ENCODE measurements at places on chromosomes 12 and 14. TPM values are rescaled to one million over a fixed set of nuclear protein-coding genes. Genes with fewer than 3 reads are reported as not detected.

The EMP1 gene
- 146 TPM for polyA plus RNA-seq

The NINJ2 gene
- polyA plus RNA-seq = 2.3 TPM

The OR6C2 gene
- polyA plus RNA-seq = not detected

GRCh38 chr12:106288494-106289195 lies 13.9 kb upstream of the TCP11L2 start:
- DNase-seq = no peak

GRCh38 chr12:5201554-5202218 lies 158.0 kb downstream of the KCNA5 start:
- no peak for DNase-seq

- no peak for DNase-seq
Observed at GRCh38 chr12:108106599-108106998, 22.5 kb upstream of the WSCD2 start.

DNA sequence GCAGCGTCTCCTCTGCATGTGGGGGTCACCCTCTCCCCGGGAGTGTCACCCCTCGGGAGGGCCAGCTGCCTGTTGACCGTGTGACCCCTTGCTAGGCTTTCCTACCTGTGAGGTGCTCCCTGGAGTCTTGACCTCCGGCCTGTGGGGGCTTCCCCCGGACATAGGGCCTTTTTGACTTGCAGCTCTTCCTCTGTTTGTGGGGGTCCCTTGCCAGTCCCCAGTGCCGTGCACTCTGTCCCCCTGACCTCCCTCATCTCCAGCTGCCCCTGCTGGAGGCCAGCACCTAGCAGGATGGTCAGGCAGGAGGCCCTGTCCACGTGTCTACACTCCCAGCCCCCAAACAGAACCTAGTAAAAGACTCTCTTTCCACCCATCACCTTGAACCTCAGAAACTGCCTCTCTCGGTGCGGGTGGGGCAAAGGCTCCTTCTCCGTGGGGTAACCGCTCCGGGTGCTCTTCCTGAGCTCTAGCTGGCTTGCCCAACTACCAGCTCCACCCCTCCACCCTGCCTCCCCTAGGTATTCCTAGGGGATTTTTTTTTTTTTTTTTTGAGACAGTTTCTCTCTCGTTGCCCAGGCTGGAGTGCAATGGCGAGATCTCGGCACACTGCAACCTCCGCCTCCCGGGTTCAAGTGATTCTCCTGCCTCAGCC lies 810 bp downstream of the AACS start:
- no peak for DNase-seq

- no peak for DNase-seq
Observed at GRCh38 chr12:90036637-90037036, 328.0 kb upstream of the ATP2B1 start.

DNA sequence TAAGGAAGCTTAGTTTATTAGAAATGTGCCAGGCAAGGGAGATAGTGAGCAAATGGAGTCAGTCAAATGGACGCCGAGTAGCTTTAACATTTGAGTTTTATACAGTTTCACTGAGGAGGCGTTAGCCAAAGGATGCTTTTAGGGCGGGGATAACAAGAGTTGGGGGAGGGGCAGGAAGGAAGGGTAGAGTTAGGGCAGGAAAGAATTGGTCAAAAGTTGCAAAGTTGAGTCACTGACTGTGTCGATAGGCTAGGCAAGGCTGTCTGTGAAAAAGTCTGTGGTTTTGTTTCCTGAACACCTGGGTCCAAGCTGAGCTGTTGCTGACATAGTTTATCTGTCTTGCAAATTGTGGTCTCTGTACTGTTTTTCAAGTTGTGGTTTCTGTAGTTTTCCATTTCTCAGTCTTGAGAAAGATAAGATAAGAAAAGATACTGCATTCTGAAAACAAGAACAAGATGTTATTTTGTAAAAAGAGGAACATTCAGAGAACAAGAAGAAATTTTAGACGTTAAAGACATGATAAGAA lies 62.6 kb upstream of the RESF1 start:
- DNase-seq = no peak
